ENCODE measurements at places on chromosomes 5 and 9.

GRCh38 chr5:93415819-93416218 lies 165.2 kb downstream of the NR2F1-AS1 start:
- DNase-seq, result no peak

- no peak for DNase-seq
Observed at GRCh38 chr5:141954194-141954593, 3.8 kb downstream of the PCDH12 start.

GRCh38 chr5:91212714-91213092 lies 170.4 kb downstream of the ARRDC3 start:
- DNase-seq, result no peak

DNA sequence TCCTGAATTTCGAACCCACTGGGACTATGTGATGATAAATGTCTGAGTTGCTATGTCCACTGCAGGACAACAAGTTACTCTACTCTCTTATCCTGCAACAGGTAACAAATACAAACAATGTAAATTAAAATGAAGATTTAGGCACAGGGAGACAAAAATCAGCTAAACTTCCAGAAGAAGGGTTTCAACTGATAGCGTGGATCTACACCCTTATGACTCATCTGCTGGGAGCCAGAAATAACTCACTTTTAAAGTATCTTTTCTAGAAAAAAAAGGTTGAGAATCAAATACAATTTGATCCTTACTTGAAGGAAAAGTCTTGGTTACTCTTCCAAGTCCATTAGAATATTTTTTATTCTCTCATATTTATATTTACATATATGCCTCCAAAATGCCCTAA lies 21.4 kb downstream of the PJA2 start:
- no peak for DNase-seq

DNA sequence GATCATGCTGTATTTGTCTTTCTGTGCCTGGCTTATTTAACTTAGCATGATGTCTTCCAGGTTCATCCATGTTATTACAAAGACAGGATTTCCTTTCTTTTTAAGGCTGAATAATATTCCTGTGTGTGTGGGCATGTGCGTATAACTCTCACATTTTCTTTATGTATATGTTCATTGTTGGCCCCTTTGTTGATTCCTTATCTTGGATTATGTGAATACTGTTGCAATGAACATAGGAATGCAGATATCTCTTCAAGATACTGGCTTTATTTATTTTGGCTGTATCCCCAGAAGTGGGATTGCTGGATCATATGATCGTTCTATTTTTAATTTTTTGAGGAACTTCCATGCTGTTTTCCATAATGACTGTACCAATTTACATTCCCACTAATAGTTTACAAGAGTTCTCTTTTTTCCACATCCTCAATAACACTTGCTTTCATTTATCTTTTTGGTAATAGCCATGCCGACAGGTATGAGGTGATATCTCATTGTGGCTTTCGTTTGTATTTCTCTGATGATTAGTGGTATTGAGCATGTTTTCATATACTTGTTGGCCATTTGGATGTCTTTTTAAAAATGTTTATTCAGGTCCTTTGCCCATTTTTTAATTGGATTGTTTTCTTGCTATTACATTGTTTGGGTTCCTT lies 38.0 kb downstream of the CREBRF start:
- no peak for DNase-seq

GRCh38 chr5:78523314-78524193 lies 125.0 kb downstream of the LHFPL2 start:
- no peak for DNase-seq

DNA sequence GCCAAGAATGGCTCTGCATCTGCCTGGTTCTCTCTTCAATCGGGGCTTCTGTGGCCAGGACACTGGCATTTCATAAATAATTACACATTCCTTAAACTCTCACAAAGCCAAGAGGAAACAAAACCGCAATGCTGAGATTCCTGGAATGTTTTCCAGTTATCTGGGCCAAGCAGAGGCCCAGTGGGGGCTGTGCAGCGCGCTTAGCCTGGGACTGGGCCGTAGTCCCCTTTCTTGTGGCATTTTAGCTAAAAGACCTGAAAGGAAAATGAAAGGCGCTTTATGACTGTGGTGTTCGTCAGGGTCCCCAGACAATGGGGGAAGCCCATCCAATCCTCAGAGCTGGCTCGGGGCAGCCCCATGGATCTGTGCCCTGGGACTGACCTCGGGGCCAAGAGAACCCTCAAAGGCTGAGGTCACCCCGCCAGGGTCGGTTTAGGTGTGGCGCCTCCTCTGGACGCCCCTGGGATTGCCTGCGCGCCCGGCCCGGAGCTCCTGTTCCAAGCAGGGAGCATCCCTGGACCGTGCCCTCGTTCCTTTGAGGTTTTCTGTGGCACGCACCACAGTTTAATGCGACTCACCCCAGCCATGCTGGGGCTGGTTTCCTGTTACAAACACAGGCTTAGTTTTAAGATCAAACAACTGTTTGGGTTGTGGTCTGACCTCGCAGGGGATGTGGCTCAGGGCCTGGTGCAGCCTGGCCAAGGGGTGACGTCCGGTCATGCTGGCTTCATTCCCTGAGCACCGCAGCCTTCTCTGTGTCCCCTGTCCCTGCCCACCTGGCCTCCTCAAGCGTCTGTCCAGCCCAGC lies 51.5 kb upstream of the NKD2 start:
- DNase-seq, result no peak

DNA sequence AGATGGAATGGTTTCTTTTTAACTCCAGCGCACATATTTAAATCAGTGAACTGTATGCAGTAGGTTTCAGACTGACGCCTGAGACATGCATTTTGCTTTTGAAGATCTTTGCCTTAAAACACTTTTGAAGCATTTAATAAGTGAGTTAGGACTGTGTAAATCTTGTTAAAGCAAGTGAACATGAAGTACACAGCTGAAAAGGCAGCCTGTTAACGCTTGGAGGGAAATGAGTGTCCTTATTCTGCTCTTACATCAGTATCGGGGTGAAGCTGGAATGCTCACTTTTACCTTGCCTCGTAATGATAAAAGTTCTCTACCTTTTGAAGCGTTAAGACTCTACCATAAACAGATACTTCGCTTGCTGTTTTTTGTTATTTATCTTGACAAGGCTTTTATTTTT lies 552.2 kb downstream of the ZNF608 start:
- DNase-seq, result no peak

DNA sequence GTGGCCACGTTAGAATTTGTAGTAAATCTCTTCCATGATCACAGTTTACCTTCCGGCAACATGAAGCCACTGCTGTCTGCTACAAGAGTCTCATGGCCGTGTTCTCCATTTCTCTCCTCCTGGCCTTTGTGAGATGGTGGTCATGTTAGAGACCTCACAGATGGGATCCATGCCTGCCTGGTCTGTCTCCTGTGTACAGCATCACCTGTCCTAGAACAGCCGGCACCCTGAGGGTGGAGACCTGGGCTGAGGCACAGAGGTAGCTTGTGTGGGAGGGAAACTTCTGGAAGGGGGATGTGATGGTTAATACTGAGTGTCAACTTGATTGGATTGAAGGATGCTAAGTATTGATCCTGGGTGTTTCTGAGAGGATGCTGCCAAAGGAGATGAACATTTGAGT lies 3.1 kb upstream of the FCN2 start:
- DNase-seq, result no peak

GRCh38 chr9:81637276-81637675 lies 52.1 kb downstream of the TLE1 start:
- no peak for DNase-seq

GRCh38 chr9:119412399-119412798 lies 43.2 kb upstream of the BRINP1 start:
- DNase-seq, result no peak

- DNase-seq, result no peak
Observed at GRCh38 chr9:20224756-20225155, 397.5 kb downstream of the MLLT3 start.

GRCh38 chr5:83125560-83125959 lies 48.2 kb downstream of the XRCC4 start:
- no peak for DNase-seq

DNA sequence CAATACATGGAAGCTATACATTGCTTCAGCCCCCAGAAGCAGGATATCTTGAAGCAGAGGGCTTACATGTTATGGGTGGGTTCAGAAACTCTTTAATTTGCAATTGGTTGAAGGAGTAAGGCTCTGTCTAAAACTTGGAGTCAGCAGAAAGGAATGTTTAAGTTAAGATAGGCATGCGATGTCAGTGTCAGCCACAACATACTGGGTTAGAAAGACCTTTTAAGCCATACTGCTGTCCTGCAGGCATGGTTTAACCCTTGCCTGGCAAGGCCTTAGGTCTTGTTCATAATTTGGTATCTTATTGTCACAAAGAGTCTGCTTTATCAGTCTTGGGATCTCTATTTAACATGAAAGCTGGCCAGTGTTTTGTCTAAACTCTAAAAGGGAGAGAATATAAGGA lies 1619.6 kb upstream of the WWC1 start:
- DNase-seq, result no peak

DNA sequence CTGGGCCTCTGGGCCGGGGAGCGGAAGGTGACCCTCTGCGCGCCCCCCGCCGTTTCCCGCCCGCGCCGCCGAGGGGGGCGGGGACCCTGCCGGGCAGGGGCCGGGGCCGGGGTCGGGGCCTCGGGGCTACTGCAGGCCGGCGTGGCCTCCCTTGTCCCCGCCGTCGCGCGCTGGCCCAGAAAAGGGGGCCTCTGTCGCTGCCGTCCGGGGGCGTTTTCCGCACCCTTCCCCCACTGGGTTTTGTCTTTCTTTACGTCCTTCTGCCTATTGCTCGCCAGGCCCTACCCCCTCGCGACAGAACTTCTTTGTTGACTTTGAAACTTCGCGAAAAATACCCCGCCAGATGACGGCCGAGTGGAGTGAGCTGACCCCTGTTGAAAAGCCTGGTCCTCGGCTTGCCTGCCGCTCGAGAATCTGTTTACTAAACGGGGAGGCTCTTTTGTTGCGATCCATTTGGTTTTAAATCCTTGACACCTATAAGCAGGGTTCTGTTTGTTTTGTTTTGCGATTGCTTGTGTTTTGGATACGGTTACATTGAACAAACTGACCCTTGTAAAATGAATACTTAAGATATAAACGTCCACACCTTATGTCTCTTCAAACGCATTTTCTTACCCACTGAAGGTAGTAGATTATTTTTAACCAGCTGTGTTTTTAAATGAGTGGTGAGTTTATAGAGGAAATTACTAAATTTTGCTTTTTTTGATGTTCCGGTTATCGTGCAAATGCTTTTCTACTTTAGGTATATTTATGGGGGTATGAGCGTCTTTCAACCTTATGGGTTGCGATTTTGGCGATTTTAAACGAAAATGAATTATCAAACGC lies 765 bp downstream of the MARCHF6 start:
- DNase-seq, result no peak

- DNase-seq, result no peak
Observed at GRCh38 chr9:108860764-108861163, 1.3 kb upstream of the ACTL7A start.

GRCh38 chr5:128637031-128637430 lies 99.0 kb upstream of the FBN2 start:
- no peak for DNase-seq

DNA sequence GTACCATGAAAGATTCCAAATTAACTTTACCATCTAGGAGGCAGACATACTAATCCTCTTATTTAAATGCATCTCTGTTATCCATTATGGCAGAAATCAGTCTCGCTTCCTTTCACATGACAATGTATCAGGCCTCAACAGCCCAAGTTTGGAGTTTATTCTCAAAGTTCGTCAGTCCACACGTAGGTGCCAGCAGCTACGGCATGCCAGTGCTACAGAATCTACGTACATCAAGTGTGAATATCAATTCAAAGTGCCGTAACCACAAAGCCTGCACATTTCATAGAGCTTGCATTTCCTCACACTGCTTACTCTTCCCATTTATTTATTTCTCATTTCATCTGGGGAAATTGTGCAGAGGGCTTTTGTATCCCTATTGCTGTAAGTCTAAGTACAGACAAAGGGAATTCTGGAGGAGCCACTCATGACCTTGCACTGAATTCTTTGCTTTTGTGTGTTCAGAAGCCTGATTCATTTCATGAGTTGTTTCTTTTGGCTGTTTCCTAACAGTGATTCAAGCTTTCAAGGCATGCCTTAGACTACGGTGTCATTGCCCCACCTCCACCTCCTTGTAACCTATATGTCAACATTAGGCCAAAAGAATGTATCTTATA lies 10.0 kb downstream of the ENC1 start:
- no peak for DNase-seq

DNA sequence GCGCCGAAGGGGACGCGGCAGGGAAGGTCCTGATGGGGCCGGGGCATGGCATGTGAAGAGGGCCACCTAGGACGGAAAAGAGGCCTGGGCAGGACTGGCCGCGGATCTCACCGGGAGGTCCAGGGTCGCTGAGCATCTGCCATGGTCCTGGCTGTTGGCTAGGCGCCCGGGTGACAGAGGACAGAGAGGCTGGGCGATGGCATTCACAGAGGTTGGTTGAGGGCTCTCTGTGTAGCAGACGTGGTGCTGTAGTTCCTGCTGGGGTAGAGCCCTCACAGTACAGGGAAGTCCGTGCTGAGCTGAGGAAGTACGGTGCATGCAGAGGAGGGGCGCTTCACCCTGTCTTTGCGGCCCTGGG lies 427 bp downstream of the PCYOX1L start:
- no peak for DNase-seq

- DNase-seq, result no peak
Observed at GRCh38 chr5:14413331-14413750, 168.3 kb upstream of the OTULINL start.

DNA sequence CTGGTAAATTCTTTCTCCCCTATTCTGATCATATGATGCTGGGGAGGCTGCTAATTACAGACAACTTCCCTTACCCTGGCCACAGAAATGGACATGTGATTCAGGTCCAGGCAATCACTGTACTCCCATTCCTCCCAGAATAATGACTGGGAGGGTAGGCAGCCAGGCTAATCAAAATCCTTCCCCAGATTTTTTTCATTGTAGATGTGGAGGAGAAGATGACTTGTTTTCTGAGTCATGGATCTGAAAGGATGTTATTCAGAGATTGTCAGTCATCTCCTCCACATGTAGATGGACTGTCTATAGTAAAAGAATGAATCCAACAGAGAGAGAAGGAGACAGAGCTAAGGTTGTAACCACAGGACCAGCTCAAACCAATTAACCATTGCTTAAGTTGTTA lies 123.9 kb upstream of the PUM3 start:
- no peak for DNase-seq

DNA sequence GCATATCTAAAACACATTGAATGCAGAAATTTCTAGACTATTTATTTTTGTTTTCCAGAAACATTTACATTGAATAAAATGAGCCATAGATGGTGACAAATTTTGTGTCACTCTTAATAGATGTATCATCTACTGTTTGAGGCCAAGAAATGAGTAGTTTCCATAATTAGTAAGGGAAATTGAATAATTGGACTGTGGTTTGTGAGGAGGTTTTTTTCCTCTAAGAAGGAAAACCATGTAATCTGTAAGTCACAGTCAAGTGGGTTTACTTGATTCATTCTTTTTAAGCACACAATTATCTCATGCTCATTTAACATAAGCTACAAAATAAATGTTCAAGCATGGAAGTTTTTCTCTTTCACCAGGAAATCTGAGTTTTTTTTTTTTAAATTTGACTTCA lies 876.4 kb downstream of the NR2F1-AS1 start:
- DNase-seq, result no peak
